ENCODE measurements at places on chromosomes 5 and 9. TPM values are rescaled to one million over a fixed set of nuclear protein-coding genes. Genes with fewer than 3 reads are reported as not detected.

The CDO1 gene
- 6.0 TPM for total RNA-seq

The PCDHA4 gene
- total RNA-seq, result under 0.01 TPM

The HMGXB3 gene
- 48.4 TPM for total RNA-seq

The IL17B gene
- total RNA-seq, result 0.72 TPM

The N4BP3 gene
- 0.43 TPM for total RNA-seq

The SPATA31A5 gene
- not detected for total RNA-seq

The PCSK5 gene
- 1.8 TPM for total RNA-seq

The KCTD16 gene
- total RNA-seq, result 1.1 TPM

The RAB3C gene
- not detected for total RNA-seq

The GRIN1 gene
- total RNA-seq, result 0.29 TPM

The PRXL2C gene
- 17.2 TPM for total RNA-seq

The AJM1 gene
- total RNA-seq, result 1.4 TPM

The CATSPER3 gene
- not detected for total RNA-seq

The SYK gene
- under 0.01 TPM for total RNA-seq

The KIF4B gene
- 0.14 TPM for total RNA-seq

The IFNA13 gene
- not detected for total RNA-seq

The PCDHGB7 gene
- 7.6 TPM for total RNA-seq

The TYRP1 gene
- 13.8 TPM for total RNA-seq
